KG1 (cell line): ENCODE measurements at places on chromosomes 3 and 15.

DNA sequence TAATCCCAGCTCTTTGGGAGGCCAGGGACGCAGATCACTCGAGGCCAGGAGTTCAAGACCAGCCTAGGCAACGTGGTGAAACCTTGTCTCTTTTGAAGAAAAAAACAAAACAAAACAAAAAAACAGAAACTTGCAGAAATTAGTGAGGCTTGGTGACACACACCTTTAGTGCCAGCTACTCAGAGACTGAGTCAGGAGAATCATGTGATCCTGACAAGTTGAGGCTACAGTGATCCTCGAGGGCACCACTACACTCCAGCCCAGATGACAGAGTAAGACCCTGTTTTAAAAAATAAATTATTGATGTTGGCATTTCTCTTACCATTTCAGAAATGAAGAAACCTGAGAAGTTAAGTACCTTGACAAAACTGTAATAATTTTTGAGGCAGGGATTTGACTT lies 44.6 kb upstream of the CCNB2 start:
- DNase-seq: no peak

DNA sequence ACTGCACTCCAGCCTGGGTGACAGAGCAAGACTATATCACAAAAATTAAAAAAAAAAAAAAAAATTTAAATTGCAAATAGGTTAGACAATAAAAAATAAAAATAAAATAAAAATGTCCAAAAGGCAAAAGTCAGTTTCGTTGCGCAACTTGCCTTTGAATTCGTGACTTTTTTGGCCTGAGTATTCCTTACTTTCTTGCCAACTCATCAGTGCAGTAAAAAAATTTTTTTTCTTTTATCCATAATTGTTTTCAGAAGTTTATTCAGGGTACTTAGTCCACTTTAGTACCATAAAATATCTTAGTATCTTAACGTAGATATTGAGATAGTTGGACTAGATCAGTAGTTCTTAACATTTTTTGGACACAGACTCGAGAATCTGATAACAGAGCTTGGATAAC lies 22.4 kb upstream of the CILP start:
- no peak for DNase-seq

DNA sequence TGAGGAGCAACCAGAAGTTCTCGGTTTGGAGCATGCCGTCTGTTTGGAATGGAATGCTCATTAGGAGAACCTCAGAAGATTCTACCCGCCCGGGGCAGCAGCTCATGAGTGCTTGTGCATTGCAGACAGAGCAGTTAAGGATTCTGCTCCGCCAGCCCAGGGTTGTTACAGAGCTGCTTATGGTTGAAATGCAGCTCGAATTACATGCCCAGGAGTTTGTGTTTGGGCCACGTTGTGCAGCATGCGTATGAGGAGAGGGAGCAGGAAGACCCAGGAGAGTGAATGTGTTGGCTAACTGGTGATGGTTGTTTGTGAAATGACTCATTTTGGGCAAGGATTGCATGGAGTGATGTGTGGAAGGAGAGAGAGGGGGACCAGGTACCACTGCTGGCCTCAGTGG lies 9.0 kb downstream of the FGD5 start:
- DNase-seq: no peak

DNA sequence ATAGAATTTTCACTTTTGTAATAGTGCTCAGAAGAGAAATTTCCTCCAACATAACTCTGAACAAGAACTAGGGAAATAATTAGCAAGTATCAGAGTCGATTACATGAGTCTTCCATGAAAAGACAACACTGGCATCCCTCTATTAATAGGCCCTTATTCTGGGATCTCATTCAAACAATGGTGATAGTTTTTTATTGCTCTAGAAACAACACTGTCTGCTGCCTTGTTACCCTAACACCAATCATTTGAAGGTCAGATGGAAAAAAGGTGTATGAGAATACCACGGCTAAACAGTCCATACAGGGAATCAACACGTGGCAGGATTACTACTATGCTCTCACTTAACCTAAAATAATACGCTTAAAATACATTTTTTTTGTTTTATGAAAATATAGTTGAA lies 35.9 kb downstream of the GNB4 start:
- DNase-seq: no peak

DNA sequence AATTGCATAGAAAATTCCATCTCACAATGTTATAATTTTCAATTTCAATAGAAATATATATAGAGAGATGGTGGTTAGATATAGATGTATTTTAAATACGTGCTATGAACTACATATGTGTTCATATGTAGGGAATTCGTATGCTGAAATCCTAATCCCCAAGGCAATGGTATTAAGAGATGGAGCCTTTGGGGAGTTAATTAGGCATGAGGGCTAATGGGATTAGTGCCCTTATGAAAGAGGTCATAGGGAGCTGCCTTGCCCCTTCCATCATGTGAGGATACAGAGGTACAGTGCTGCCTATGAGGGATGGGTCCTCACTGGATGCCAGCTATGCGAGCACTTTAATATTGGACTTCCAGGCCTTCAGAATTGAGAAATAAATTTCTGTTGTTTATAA lies 79.6 kb upstream of the CCDC54 start:
- DNase-seq: no peak

GRCh38 chr15:73485372-73485771 lies 42.4 kb downstream of the REC114 start:
- DNase-seq: no peak

DNA sequence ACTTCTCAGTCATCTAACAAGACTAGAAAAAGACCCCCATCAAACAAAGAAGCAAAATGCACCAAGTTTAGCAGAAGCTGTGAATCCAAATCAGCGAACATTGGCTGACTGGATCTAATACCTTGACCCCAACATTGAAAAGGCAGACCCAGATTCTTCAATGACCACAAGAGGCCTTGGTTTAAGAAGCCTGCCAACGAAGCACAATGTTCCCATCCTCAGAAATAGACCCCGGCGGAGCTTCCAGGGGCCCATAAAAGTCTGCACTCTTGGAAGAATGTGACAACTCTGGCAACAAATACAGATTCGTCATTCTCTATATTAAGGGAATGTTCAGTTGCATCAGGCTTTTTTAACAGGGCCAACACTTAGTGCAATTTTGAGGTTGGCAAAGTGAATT lies 112.8 kb upstream of the BCL6 start:
- no peak for DNase-seq

DNA sequence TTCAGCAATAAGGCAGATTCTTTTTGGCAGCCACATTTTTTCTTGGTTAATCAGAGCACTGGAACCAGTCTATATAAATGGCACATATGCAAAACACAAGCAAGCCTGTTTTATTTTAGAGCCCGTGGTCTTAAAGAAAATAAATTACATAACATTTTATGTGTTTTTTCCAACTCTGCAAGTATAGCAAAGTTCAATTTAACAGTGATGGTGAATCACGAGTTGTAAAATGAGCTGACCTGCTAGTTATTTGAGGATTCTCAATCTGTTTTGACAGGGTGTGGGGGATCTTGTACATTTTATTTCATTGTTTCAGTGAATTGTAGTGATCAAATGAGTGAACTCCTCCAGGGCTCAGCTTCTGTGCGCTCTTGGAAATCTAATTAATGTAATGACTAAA lies 2.7 kb downstream of the ARHGEF26 start:
- DNase-seq: no peak

DNA sequence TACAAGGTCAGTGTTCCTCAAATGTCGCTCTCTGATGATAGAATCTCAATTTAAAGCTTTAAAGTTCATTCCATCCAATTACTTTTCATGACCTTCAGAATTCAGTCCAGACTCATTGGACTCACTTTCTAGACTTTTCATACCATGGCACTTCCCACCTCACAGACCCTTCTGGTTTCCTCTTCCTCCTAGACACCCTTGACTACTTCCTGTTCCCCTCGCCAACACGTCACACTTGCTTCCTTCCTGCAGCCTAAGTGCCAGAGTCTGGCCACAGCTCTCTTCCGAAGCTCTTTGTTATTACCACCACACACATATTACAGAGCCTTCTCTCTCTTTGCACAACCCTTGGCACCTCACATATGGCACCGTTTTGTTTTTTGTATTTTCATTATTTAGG lies 59.1 kb upstream of the UMPS start:
- DNase-seq: peak; percentile 42

DNA sequence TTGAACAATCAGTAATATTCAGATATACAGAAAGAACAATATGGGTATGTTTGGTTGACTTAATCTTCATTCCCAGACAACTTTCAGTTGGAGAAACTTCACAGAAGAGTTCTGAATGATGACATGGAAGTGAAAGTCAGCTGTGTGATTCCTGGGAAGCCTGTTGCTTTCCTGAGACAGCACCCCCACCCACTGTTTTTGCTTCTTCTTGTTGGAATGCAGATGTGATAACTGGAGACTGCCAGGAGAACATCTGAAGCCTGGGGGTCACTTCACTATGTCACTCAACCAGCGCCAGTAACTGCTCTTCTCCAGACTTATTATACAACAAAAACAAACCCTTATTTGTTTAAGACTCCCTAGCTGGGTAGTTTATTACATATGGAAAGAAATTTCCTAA lies 599.4 kb downstream of the ZIC1 start:
- no peak for DNase-seq

- no peak for DNase-seq
Observed at GRCh38 chr15:48904758-48905157, 26.8 kb downstream of the EID1 start.

GRCh38 chr3:50095352-50095998 lies 6.8 kb downstream of the RBM5 start:
- no peak for DNase-seq

GRCh38 chr15:76071806-76072205 lies 12.0 kb downstream of the TMEM266 start:
- no peak for DNase-seq

- DNase-seq: no peak
Observed at GRCh38 chr3:50423543-50423942, 64.2 kb upstream of the TMEM115 start.

DNA sequence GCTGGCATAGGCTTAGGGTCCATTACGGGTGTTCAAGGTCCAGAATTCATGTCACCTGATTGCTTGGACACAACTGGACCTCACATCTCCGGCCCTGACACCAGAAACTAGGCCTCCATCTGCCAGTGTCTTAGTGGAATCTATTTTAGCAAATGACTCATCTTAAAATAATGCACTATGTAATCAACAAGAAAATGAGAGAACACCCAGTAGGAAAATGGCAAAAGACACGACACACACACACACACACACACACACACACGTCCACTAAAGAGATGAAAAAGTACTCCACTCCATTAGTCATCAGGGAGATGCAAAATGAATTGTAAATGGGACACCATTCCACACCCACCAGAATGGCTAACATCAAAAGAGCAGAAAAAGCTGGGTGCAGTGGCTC lies 11.2 kb downstream of the APBA2 start:
- DNase-seq: no peak

GRCh38 chr3:168060317-168060716 lies 35.4 kb downstream of the GOLIM4 start:
- no peak for DNase-seq

DNA sequence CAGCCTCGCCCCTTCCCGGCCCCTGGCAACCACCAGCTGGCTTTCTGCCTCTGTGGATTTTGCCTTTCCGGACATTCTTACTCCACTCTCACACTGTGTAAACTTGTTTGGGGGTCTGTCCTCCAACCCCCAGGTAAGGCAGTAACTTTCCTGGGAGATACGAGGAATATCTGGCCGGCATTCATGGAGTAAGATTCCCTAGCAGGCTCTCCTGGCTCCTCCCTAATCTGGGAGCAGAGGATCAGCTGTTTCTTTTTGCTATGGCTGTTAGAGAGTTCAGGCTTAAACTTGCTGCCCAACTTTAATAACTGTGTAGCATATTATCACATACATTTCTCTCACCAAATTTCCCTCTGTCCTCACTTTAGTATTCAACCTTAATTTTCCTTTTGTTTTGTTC lies 64.3 kb downstream of the IGF2BP2 start:
- DNase-seq: no peak

DNA sequence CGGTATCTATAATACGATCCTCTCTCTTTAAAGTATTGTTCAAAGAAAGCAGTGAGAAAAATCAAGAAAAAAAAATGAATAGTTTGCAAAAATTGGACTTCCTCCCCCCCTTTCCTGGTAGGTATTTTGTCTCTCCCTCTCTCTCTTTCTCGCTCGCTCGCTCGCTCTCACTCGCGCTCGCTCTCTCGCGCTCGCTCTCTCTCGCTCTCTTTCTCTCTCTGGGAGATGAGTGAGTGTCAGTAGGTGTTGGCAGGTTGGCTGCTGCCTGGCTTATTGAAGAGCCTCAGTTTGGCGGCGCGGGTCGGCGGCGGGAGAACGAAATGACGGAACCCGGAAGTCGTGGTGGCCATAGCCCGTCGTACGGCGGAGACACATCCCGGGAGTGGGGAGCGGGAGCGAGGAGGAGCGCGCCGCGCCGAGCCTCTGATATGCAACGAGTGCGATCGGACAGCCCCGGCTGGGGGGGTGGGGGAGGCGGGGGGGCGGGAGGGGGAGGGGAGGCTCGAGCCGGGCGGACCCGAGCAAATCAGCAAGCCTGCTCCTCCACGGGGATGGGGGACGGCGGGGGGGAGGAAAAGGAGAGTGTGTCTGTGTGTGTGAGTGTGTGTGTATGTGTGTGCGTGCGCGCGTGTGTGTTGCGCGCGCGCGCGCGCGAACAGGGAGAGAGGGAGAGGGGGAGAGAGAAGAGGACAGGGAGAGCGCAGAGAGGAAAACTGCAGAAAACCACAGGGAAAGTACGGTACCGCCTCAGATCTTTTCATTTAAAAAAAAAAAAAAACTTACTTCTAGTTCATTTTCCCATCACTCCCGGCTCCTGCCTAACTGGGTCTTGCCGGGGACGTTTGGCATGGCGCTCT lies at the start of gene MEIS2:
Gene MEIS2, minus strand, starts transcription at position 441 of the 857 bp plus-strand sequence. CDS start 1,083 bp downstream, outside the sequence.
- DNase-seq: no peak

DNA sequence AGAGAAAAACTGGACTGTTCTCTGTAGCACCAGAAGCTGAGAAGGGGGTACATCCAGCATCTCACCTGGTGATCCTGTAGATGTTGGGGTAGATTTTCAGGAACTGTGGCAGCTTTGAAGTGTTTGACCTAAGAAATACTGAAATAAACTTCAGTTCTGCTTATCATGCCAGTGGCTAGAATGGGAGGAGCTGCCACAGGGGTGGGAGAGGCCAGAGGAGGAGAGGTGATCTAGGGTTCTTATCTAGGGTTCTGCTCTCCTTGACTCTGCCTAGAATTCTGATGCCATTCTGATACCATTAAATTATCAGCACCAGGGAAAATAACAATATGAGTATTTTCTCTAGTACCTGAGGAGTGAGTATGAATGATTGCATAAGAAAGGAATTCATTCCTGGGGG lies 10.2 kb upstream of the CPOX start:
- no peak for DNase-seq
